ENCODE measurements at places on chromosomes 1 and 21.

DNA sequence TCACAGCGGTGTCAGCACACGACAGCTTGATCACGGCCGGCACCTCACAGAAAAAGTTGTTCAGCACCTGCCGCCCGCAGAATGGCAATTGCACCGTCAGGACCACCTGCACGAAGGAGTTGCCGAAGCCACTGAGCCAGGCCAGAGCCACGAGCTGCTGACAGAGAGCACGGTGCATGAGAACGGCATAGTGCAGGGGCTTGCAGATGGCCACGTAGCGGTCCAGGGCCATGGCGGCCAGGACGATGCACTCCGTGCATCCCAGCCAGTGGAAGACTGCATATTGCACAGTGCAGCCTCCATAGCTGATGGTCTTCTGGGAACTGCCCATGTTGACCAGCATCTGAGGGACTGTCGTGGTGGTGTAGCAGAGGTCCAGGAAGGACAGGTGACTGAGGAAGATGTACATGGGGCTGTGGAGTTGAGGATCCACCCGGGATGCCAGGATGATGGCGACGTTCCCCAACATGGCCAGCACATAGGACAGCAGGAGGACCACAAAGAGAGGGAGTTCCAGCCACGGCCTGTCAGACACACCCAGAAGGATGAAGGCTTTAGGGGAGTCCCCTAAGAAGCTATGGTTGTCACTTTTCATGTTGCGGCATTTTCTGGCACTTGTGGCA lies 6.4 kb downstream of the OR2B11 start:
- no peak overlapping the region for H3K4me3 ChIP-seq
- H3K27ac ChIP-seq, result no peak overlapping the region
- H3K36me3 ChIP-seq, result no peaks in the 10 kb centered on the region
- peak; percentile 56 for DNase-seq
- H3K4me1 ChIP-seq, result no peaks in the 10 kb centered on the region
- no peaks in the 10 kb centered on the region for H3K27me3 ChIP-seq

- no peak overlapping the region for H3K4me3 ChIP-seq
- H3K27me3 ChIP-seq, result no peaks in the 10 kb centered on the region
- no peak overlapping the region for H3K27ac ChIP-seq
- no peak for DNase-seq
Measured at GRCh38 chr1:109759513-109760334, 4.0 kb downstream of the EPS8L3 start.

DNA sequence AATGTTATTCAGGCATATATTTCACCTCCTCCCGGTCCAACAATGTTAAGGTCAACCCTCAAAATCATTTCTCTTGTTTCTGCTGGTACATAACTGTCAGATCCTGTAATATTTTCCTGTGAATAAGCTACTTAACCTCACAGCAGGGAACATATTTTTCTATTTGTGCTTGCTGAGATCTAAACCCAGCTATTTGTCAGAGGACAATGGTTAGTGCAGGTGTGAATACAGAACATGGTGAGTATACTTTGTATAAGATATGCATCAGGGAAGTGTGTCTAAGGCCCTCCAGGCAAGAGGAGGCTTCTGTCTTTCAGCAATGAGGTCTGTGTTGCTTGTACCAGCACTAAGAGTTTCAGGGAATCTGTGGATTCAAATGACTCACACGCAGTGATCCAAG lies 970.6 kb downstream of the NCAM2 start:
- H3K4me3 ChIP-seq, result no peak overlapping the region
- no peaks in the 10 kb centered on the region for H3K27me3 ChIP-seq
- DNase-seq, result no peak
- no peak overlapping the region for H3K27ac ChIP-seq
- H3K36me3 ChIP-seq, result no peaks in the 10 kb centered on the region

GRCh38 chr1:17860812-17861211 lies 105.7 kb downstream of the ACTL8 start:
- no peak for DNase-seq
- no peak overlapping the region for H3K4me3 ChIP-seq
- H3K27me3 ChIP-seq, result no peaks in the 10 kb centered on the region
- no peaks in the 10 kb centered on the region for H3K36me3 ChIP-seq

DNA sequence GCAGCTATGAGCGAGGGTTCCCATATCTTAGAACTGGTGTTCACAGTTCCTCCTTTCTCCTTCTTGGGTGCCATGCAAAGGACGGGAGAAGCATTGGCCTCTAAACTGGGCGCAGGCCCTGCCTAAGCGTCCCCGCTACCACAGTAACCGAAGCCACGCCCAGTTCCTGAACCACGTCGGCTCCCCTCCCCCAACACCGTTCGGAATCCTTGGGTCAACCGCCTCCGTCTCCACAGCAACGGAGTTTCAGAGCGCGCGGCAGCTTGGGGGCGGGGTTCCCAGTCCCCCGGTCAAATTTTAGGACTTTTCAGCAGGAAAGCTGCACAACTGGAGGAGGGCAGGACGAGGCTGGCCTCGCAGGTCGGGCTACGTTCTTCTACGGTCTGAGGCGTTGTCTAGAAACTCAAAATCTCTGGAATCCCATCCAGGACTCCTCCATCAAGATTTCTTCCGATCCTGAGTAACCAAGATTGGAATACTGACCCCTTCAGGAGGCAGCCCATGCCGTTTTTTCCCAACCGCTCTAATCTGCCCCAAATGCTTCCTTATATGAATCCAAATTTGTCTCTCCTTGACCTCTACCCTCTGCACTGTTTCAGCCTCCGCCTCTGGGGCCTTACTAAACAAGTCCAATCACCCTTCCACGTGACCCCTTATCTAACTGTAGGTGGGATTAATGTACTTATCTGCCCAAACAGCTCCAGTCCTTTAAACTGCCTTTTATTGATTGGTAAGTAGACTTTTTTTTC lies at the start of gene SPAG17:
Gene SPAG17, minus strand, starts transcription at position 145 of the 749 bp plus-strand sequence. Its CDS starts 71 bp downstream, at position 74.
- peak; percentile 71 for DNase-seq
- H3K4me3 ChIP-seq, result peak within 1 kb of the TSS; percentile 40
- no peak within 1 kb of the TSS for H3K27ac ChIP-seq
- H3K4me1 ChIP-seq, result peaks cover 9% of the 10 kb centered on the region
- H3K27me3 ChIP-seq, result no peaks in the 10 kb centered on the region
- H3K36me3 ChIP-seq, result no peaks in the 10 kb centered on the region

- H3K27me3 ChIP-seq, result no peaks in the 10 kb centered on the region
- H3K27ac ChIP-seq, result no peak overlapping the region
- H3K4me3 ChIP-seq, result no peak overlapping the region
- H3K4me1 ChIP-seq, result no peaks in the 10 kb centered on the region
Measured at GRCh38 chr1:175808573-175808972, 65.2 kb upstream of the TNR start.

DNA sequence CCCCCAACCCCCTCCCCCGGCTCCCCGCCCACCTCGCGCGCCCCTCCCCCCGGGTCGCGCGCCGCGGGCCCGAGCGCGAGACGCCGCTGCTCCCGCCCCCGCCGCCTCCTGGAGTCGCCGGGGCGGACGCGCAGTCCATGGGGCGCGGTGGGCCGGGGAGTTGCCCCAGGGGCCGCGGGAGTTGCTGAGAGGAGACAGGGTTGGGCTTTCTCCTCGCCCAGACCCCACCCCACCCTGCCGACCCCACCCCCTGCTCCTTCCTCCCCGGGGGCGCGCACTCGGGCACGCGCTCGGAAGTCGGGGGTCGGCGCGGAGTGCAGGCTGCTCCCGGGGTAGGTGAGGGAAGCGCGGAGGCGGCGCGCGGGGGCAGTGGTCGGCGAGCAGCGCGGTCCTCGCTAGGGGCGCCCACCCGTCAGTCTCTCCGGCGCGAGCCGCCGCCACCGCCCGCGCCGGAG lies at the start of gene LAMC1:
Gene LAMC1, plus strand, starts transcription at position 275 of the 455 bp plus-strand sequence. CDS start 297 bp downstream, outside the sequence.
- peak; percentile 76 for DNase-seq
- peaks cover 20% of the 10 kb centered on the region for H3K4me1 ChIP-seq
- peak within 1 kb of the TSS; percentile 99 for H3K27ac ChIP-seq
- H3K27me3 ChIP-seq, result peaks cover 6% of the 10 kb centered on the region
- H3K4me3 ChIP-seq, result peak within 1 kb of the TSS; percentile 69

GRCh38 chr1:81208441-81208840 lies 592.3 kb upstream of the ADGRL2 start:
- no peak overlapping the region for H3K4me3 ChIP-seq
- no peaks in the 10 kb centered on the region for H3K4me1 ChIP-seq
- no peak for DNase-seq
- H3K36me3 ChIP-seq, result no peaks in the 10 kb centered on the region

- H3K27me3 ChIP-seq, result no peaks in the 10 kb centered on the region
- DNase-seq, result no peak
- peaks cover 53% of the 10 kb centered on the region for H3K4me1 ChIP-seq
- H3K4me3 ChIP-seq, result peak within 1 kb of the TSS; percentile 81
Measured at GRCh38 chr1:235327559-235328270, at the start of gene ARID4B. TSS of gene ARID4B (minus strand) at chr1:235328179. CDS start at chr1:235326919, 1,260 bp downstream.

GRCh38 chr1:11967028-11967547 lies 13.2 kb upstream of the MFN2 start:
- DNase-seq, result no peak
- no peak overlapping the region for H3K27ac ChIP-seq
- H3K4me3 ChIP-seq, result no peak overlapping the region
- no peaks in the 10 kb centered on the region for H3K4me1 ChIP-seq
- H3K36me3 ChIP-seq, result peaks cover 34% of the 10 kb centered on the region
- no peaks in the 10 kb centered on the region for H3K27me3 ChIP-seq

- H3K36me3 ChIP-seq, result no peaks in the 10 kb centered on the region
- peak overlapping the region; percentile 72 for H3K27ac ChIP-seq
- H3K27me3 ChIP-seq, result no peaks in the 10 kb centered on the region
- peaks cover 23% of the 10 kb centered on the region for H3K4me1 ChIP-seq
- DNase-seq, result no peak
Measured at GRCh38 chr1:234500269-234500668, 21.3 kb upstream of the TARBP1 start.

GRCh38 chr1:204094856-204095634 lies 22.1 kb downstream of the SOX13 start:
- no peak overlapping the region for H3K27ac ChIP-seq
- peaks cover 64% of the 10 kb centered on the region for H3K4me1 ChIP-seq
- no peaks in the 10 kb centered on the region for H3K36me3 ChIP-seq
- H3K27me3 ChIP-seq, result no peaks in the 10 kb centered on the region

- H3K27me3 ChIP-seq, result no peaks in the 10 kb centered on the region
- no peaks in the 10 kb centered on the region for H3K36me3 ChIP-seq
- no peak overlapping the region for H3K4me3 ChIP-seq
- DNase-seq, result no peak
Measured at GRCh38 chr1:167671727-167672511, 41.9 kb downstream of the RCSD1 start.

DNA sequence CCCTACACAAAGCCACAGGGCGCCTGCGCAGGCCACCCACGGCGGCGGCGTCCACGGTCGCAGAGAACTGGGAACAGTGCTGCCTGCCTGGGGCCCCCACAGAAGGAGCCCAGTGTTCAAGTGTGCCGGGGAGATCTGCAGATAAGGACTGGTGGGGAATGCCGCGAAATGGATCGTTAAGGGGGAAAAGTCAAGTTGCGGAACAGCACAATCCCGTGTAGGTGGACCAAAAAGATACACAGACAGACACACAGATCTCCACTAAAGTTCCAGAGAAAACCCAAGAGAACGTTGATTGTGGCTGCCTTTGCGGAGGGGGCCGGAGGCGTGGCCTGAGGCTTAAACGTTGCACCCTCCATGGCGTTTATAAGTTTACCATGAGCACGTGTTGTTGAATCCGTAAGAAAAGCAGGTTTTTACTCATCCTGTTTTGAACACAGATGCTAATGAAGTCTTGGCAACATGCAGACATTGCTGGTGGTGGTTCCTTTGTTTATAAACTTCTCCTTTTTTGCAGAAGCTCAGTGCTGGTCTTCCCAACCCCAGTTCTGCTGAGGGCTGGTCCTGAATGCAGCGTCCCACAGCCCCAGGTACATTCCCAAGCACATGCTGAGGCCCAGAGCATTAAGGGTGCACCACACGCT lies 4.1 kb downstream of the SPATC1L start:
- DNase-seq, result no peak
- peaks cover 11% of the 10 kb centered on the region for H3K4me1 ChIP-seq
- H3K27ac ChIP-seq, result no peak overlapping the region
- H3K36me3 ChIP-seq, result no peaks in the 10 kb centered on the region

- H3K36me3 ChIP-seq, result no peaks in the 10 kb centered on the region
- no peak overlapping the region for H3K4me3 ChIP-seq
- DNase-seq, result no peak
- H3K27me3 ChIP-seq, result no peaks in the 10 kb centered on the region
- H3K27ac ChIP-seq, result no peak overlapping the region
- H3K4me1 ChIP-seq, result no peaks in the 10 kb centered on the region
Measured at GRCh38 chr1:157249739-157250138, 111.5 kb upstream of the ETV3 start.

GRCh38 chr1:100400404-100400803 lies 48.1 kb downstream of the CDC14A start:
- H3K36me3 ChIP-seq, result no peaks in the 10 kb centered on the region
- no peaks in the 10 kb centered on the region for H3K27me3 ChIP-seq
- DNase-seq, result peak; percentile 72

DNA sequence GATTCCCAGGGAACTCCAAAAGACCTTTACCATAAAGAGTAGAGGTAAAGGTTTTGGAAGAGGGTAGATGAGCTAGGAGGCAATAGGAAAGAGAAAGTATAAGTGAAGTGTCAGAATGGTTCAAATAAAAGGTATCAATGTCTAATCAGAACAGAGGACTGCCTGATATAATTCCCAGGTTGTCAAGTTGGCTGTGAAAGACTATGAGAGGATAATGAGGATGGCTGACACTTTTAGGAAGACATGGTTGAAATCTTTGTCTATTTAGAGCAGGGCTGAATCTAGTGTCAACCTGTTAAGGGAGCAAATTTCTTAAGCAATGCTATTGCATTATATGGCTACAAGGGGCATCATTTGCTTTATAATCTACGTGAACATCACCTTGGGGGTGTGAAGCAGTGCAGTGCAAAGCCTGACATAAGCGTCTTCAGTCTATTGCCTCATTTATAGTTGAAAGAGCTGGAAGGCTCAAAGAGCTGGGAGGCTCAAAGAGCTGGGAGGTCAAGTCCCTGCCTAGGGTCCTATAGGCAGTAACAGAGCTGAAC lies 308.3 kb upstream of the DEPDC1 start:
- no peaks in the 10 kb centered on the region for H3K4me1 ChIP-seq
- DNase-seq, result no peak
- H3K36me3 ChIP-seq, result no peaks in the 10 kb centered on the region
- H3K27ac ChIP-seq, result no peak overlapping the region

- no peak overlapping the region for H3K27ac ChIP-seq
- no peak for DNase-seq
- no peaks in the 10 kb centered on the region for H3K36me3 ChIP-seq
- no peak overlapping the region for H3K4me3 ChIP-seq
- peaks cover 24% of the 10 kb centered on the region for H3K4me1 ChIP-seq
Measured at GRCh38 chr1:152167835-152168534, 9.0 kb upstream of the RPTN start.

DNA sequence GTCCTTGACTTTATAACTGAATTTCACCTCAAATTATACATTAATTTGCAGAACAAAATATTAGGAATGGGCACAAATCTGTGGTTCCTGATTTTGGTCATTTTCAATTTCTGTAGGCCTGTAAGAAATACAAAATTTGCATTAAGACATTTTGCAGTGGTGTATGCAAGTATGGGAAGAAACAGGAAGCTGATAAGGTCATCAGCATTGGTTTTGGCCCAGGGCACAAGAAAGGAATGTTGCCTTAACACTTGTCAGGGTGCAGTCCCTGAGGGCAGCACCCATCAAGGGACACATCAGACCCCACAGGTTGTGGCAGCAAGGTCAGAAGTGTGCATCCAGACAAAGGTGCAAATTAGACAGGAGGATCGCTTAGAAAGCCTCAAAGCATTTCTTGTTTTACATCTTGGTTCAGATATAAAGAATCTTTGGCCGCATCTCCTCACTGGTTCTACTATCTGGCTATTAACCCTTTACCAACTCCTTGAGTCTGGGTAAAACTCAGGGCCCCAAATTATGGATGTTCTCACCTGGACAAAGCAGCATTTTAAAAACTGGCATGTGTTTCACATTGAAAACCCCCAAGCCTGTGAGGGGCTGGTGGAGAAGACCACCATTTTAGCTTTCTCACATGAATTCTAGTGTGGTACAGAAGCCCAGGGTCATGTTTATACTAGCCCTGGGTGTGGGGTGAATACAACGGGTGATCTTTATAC lies 182.4 kb downstream of the CDC7 start:
- no peak for DNase-seq
- peaks cover 26% of the 10 kb centered on the region for H3K4me1 ChIP-seq
- H3K4me3 ChIP-seq, result no peak overlapping the region
- no peaks in the 10 kb centered on the region for H3K36me3 ChIP-seq

Measured in upper lobe of left lung (tissue), 6 donors.